ENCODE measurements at places on chromosomes 4 and X.

DNA sequence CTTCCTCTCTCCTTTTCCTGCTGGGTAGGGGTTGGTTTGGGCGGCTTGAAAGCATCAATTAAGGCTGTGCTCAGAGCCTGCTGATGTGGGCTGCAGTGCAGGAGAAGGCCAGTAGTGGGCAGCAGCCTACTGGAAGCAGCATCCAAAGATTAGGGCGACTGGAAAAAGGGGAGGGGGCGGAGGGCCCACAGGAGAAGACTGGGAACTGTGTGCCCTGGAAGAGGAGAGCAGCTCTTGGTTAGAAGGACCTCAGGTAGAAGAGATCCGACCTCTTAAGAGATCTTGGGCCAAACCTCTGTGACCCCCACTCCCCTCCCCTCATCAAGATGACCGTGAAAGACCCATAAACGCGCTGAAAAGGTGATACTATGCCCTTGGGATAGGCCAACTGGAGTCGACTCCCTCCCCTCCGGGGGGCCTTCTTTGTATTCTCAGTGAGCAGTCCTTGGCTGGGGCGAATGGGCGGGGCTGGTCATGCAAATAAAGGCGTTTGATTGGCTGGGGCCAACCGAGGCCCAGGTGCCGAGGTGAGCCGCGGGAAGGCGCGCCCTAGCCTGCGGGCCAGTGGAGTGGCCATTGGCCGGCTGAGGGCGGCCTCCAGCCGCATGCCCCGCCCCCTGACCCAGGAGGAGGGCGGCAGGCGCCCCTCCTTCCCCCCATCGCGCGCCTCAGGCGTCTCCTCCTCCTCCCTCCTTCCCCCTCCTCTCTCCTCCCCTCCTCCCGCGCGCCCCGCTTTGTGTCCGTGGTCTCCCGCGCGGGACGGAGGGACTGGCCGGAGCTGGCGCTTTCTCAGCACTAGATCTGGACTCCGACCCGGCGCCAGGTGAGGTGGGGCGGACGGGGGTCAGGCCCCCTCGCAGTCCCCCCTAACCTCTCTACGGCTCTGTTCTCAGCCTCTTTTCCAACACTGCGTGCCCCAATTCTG is 10.1 kb downstream of the DLG3 start:
- peak; percentile 85 for DNase-seq

- DNase-seq: peak; percentile 25
Observed at GRCh38 chr4:183256756-183257385, 63.2 kb downstream of the CLDN22 start.

DNA sequence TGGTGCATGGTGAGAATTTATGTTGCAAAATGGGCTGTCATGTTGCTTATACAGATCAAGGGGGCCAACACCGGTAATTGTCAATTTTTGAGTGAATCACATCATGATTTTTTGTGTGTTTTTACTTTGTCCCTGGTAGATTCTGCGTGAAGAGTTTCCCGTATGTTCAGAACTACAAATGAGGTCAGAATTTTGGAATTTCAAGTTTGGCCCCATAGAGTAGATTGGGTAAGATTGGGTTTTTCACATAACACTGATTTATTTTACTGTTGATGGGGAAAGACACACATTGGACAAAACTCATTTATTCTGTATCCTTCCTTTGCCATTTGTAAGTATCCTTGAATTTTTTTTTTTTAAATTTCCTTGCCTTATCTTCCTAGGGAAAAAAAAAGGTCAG is 158.5 kb upstream of the MXRA5 start:
- no peak for DNase-seq

DNA sequence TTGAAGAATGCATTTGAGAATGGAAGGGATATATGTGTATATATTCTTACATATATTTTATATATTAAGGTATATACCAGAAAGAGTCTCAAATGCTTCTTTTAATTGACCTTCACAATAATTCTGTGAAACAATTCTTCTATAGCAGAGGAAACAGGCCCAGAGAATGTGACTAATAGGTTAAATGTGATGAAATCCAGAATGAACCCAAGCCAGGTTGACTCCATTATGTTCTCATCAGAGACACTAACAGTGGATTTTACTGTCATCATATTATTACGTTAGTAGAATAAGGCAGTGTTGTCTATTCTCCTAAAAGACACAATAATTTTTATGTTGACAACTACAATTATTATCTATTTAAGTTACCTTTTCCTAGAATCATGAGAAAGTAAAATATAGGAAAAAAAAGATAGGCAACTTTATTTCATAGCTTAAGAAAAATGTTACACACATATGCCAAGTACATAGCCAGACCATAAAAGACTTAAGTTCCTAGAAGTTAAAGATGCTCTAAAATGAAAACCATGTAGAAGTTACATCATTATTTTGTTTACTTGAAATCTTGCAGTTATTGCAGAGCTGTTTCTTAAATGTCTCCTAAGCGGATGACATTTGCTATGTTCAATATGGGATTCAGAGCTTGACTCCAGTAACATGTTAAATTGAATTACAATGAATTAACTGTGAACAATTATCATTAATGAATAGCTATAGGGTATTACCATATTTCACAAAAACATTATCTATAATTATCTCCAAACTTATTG is 56.2 kb upstream of the ANKRD50 start:
- no peak for DNase-seq

GRCh38 chr4:165724786-165725185 is 148.3 kb upstream of the TLL1 start:
- no peak for DNase-seq

DNA sequence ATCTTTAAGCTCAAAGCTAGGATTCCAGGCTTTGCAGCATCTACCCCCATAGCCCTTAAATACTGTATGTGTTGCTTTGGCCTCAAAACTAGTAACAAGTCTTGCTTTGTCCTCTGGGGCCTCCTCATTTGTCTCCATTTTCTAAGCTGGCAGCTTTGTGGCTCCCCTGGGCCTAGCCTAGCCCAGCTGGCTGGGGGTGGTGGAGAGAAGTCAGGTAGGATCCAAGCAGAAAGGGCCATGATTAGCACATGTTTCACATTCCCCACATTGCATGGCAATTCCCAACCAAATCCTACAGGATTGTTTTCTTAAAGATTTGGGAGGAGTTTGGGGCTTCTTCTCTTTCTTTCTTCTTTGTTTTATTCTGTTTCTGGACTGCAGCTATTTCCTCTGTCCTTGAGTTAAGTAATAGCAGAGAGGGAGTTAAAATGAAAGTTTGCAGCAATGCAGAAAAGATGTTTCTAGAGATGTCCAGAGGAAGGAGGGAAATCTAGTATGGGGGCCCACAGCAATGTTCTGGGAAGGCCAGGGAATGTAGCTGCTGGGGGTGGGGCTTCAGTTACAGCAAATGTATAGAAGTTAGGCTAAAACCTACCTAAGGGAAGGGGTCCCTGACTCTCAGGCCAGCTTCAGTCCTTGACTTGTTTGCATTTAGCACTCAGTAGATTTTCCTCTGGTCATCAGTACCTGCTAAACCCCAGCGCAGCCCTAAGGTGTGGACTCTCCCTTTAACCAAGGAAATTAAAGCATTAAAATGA is 92.1 kb downstream of the SHROOM4 start:
- no peak for DNase-seq

DNA sequence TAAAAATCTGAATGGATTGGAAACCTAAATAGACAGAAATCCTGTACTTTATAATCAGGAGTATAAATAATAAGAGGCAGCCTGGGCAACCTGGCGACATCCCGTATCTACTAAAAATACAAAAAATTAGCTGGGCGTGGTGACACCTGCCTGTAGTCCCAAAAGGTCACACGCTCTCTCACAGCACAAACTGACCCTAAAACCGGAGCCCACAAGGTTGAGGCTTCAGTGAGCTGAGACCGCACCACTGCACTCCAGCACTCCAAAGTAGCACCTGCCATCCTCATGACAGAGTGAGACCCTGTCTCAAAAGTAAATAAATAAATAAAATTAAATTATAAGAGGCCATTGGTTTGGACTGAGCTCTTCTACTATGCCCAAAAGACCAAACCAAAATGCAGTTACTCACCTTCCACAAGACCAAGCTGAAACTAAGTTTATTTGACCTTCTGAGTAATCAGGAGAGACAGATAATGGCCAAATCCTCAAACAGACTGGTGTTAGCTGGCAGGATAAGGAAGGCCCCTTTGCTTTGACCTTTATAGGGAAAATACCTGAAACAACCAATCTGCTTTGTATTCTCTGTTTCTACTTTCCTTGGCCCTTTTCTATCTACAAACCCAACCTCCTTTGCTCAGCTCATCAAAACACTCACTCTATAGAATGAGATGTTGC is 3.2 kb upstream of the GRSF1 start:
- DNase-seq: peak; percentile 24

- no peak for DNase-seq
Observed at GRCh38 chr4:153661215-153661822, 22.8 kb upstream of the TLR2 start.

- no peak for DNase-seq
Observed at GRCh38 chr4:148112231-148112982, 329.8 kb downstream of the NR3C2 start.

DNA sequence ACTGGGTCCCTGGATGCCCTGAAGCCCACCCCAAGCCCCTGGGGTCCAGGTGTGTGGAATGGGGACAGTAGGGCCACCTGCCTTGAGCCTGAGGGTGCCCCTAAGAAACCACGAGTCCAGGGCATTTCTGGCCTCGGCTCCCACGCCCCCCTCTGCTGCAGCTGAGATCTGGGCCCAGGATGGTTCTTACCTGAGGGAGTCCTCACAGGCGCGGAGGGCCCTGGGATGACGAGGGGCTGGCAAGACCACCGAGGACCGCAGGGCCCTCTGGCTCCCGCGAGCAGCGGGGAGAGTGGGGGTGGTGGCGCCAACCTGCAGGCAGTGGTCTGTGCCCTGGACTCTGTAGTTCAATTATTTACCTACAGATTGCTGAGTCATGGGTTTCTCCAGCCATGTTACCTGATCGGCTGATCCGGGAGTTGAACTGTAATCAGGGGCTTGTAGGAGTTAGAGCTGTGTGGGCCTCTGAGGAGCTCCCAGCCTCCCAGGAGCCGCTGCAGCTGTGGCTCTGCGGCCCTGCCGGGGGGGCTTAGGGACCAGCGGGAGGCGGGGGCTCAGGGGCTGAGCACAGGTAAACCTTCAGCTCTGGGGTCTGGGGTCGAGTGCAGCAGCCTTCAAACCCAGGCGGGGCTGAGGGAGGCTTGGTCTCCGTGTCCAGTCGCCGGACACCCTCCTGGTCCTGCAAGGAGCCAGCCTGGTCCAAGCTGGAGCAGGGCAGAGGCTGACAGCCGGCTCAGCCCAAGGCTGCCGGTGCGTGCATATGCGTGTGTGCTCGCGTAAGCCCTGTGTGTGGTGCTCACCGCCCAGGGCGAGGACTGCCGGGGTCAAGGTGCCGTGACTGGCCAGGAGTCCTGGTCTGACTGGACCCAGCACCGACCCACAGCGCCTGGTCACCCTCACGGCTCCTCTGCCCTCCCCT is at the start of gene SLC26A1:
TSS of gene SLC26A1 (minus strand) at position 294 of the 919 bp plus-strand sequence. CDS start 1,701 bp downstream, outside the sequence.
- DNase-seq: no peak

DNA sequence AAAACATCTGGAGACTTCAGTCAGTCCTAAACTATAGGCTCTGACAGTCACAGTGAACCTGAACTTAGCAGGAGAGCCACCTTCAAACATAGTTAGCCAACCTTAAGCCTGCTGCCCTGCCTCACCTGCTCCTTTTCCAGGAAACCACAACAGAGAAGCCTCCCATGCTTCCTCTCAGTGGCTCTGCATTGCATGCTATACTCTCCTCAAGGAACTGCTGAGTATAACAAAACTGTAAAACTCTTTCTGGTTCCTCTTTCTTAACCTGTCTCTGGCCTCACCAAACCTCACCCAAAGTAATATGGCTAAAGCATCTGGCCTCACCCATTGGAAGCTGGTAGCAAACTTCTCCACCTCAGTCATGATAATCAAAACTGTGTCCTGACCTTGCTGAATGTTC is 122.1 kb downstream of the ANKRD50 start:
- no peak for DNase-seq

Data from stimulated activated naive CD8-positive, alpha-beta T cell treated with anti-CD3 and anti-CD28 coated beads, Interleukin-15, amount 100 ng/mL, for 72 hours (primary cell).